Endothelial cell (in vitro differentiated cells): ENCODE measurements at places on chromosomes 5 and 9.

DNA sequence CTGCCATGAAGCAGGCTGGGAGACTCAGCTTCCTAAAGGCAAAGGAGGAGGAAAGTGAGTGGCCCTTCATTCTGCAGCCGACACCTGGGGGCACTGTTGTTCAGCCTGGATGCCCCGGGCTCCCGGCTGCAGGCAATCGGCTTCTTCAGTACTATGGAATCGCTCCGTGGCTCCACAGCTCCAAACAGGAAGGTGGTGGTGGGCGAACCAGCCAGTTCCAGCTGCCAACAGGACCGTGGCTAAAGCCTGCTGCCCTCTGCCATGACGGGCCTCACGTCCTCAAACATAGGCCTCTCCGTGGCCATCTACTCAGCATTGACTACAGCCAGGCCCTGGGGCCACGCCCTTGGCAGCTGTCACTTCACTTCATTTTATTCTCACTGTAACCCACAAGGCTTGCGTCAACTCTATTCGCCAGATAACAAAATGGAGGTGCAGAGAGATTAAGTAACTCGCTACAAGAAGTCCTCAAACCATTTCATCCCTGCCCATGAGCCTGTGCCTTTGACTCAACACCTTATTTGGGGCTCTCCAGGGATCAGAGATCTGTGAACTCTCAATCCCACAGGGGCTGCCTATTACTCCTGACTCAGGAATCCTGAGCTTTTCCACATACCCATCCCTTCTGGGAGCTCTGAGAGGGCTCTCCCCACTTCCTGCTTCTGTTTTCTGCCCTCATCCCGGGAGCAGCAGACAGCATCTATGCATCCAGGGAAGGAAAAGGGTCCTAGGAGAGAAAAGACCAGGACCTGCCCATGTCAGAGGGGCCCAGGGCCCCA lies 38.0 kb downstream of the PAX5 start:
- peak; percentile 87 for DNase-seq

DNA sequence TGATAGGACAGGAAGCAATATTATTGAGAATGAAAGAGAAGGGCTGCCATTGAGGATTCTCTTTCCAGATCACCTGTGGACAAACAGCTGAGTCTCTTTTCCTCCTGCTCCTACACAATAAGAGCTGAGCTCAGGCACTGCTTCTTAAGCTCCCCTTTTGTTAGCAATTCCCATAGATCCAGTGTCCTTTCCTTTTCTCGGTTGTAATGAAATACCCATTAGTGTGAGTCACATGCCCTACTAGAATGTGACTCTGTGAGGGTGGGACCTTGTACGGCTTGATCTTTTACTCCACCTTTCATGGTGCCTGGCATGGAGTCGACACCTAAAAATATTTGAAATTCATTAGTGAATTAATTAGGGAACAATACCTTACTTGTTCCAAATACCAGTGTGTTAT lies 269.2 kb downstream of the NR3C1 start:
- DNase-seq, result no peak

DNA sequence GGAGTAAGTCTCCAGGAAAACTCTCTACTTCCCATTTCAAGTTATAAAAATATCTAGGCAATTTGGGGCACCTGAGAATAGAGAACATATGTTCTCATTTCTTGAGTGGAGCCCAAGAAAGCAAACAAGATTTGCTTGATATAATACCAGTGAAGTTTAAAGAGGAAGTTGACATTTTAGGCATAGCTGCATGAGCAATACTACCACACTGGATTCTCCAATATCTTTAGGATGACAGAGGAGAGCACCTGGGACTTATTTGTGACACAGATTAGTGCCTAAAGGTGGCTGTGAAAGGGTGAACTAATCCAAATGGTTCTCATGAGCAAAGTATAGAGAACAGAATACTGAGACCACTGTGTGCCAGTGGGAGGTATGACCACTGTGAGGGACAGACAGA lies 423.5 kb upstream of the RIOK2 start:
- DNase-seq, result no peak

DNA sequence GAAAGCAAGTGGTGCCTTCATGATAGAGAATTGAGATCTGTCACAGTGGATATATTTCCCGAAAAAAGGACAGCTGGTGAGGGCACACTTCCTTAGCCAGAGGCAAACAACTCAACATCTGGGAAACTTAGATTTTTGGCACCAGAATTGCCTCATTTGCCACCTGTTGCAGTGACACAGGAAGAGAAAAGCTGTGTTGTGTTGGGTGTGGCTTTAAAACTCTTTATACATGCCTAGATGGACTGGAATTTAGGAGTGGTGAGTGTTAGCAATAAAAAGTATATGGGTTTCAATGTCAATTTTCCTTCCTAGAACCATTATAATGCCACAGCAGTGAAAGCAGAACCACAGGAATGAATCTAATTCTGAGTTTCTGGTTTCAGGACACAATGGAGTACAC lies 62.6 kb upstream of the CEMIP2 start:
- no peak for DNase-seq

DNA sequence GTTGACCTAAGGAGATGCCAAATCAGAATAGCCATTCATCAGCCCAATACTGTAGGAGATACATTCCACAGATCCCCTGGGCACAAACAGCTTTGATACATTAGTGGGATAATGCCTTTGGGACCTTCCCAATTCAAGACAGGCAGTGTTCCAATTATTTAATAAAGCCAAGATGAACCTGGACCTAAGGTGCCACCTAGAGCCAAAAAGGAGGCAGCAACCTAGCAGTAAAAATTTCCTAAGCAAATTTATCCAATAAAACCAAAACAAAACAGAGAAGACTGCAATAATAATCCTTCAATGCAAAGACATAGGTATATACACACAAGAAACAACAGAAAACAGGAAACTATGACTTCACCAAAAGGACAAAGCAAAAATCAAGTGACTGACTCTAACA lies 253.0 kb downstream of the HINT1 start:
- no peak for DNase-seq

GRCh38 chr5:156473269-156473908 lies 146.4 kb downstream of the SGCD start:
- no peak for DNase-seq

GRCh38 chr9:84297162-84297821 lies 43.3 kb downstream of the SLC28A3 start:
- no peak for DNase-seq

- no peak for DNase-seq
Measured at GRCh38 chr5:93126634-93127033, 454.4 kb downstream of the NR2F1-AS1 start.

- no peak for DNase-seq
Measured at GRCh38 chr9:35859990-35860339, 10.2 kb downstream of the OR13J1 start.

- peak; percentile 56 for DNase-seq
Measured at GRCh38 chr9:75866273-75866871, 24.1 kb upstream of the PCSK5 start.

DNA sequence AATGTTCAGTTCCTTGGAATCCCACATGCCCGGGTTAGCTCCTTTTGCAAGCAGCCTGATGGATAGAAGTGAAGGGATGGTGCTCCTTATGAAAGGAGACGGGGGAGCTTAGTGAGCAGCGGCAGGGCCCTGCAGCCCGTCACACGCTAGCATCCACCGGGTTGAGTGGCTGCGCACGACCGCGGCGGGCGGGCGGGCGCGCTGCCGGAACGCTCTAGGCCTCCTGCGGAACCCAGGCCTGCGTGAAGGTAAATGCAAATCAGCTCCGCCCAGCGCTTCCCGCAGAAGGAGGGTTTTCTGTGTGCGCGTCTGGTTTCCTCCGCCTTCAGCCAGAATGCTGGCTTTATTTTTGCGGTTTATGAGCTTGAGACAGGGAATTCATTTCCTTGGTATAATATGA lies 19.8 kb downstream of the IL12B start:
- peak; percentile 37 for DNase-seq

GRCh38 chr5:55991768-55992486 lies 2.8 kb downstream of the IL6ST start:
- DNase-seq, result no peak

GRCh38 chr5:149801307-149801990 lies 71.3 kb downstream of the PPARGC1B start:
- no peak for DNase-seq

DNA sequence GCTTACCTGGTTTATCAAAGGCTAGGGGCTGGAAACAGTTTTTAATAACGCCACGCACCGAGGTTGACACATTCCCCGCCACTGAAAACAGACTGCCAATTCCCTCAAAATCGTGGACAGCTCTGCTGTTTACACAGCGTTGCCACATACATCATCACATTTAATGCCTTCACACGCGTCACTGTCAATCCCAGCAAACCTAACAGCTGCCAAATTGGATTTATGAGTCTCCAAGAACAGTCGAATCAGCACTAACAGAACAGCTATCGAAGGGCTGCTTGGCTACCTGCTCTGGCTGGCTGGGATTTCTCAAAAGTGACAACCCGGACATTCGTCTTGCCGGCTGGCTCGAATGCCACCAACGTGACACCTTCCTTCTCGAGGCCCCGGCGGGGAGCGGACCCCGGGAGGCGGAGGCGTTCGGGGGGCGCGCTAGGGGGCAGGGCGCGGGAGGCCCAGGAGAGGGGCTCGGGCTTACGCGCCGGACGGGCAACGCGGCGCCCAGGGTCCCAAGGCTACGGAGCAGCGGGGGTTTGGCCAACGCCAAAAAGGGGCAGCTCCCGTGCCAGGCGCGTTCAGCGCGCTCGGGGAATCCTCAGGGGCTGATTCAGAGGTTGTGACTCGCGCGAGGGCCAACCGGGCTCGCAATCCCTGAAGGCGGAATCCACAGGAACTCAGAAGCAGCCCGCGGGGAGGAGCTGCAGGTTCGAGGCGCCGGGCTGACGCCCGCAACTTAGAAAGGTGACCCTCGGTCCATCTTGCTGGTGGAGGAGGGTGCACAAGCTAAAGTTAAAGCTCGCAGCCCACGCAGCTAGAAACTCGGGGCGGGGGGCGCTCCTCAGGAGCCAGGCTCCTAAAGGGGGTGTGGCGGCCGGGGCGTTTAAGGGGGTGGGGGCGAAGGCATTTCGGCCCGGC lies 1.2 kb downstream of the CDC14B start:
- peak; percentile 22 for DNase-seq

- DNase-seq, result no peak
Measured at GRCh38 chr5:79077680-79078365, 8.3 kb downstream of the BHMT2 start.
